HT-29 (cell line): ENCODE measurements at places on chromosomes 4 and X.
A peak's percentile ranks its signal among the peaks of the same experiment; 100 is the strongest.

GRCh38 chrX:134032441-134032840 is 47.0 kb upstream of the GPC3 start:
- no peak for DNase-seq

- DNase-seq: no peak
Measured at GRCh38 chr4:121991968-121992367, 40.1 kb upstream of the TRPC3 start.

DNA sequence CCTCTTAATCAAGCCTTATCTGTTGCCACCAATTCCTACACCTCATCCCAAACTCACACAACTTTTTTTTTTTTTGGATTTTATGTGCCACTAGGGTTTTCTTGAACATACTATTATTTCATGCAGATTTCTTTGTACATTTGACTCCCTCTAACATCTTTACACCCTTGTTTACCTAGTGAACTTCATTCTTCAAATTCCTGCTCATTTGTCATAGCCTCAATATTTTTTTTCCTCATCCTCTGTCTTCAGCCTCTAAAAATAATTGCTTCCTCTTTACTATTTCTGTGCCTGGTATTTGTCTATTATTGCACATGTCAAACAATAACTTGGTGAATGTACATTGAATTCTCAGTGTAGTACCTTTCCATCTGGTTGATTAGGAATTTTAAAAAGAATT is 22.0 kb downstream of the NBDY start:
- DNase-seq: no peak

DNA sequence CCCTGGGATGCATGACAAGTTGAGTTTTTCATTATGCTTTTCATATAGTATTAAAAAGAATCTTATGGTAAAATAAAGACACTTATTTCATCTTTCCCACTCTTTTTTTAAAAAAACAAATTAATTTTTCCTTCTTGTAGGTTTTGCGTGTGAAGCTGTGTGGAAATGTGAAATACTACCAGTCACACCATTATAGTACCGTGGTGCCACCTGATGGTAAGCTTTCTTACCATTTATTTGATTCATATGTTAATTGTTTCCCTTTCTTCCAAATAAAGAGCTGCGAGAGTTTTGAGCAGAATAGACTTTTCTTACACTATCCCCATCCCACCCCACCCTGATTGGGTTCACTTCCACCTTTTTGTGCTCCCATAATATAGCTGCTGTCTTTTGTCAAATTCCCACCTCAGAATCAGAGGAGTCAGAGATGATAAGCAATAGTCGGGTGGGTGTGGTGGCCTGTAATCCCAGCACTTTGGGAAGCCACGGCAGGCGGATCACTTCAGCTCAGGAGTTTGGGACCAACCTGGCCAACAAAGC is 44.3 kb downstream of the CASP6 start:
- DNase-seq: peak; percentile 13

DNA sequence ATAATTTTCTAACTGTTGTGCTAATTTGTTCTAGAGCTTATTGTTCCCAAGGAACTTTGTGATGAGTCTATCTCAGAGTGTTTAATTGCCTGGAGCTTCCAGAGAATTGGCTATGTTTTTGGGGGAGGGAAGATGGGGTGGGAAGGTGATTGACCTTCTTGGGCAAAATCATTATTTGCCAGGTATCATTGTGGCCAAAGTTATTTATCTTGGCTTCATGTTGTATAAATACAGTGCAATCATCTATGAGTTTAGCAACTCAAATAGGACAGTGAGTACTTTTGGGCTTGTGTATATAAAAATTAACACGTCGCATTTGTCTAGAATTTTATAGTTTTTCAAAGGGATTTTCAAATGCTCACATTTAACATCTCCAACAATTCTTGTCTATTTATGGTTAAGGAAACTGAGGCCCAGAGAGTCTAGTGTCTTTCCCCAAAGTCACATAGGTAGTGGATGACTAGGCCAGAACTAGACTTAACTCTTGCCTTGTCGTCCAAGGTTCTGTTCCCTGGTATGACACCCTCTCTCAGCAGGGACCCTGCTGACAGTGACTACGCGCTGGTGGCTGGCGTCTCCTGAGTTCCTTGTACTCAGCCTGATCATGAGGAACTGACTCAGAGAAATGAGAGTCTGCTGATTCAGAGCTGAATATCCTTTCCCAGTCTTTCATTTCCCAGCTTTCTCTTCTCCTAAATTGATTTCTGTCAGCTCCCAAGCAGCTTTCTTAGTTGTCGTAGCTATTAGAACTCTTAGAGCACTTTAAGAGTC is 27.7 kb downstream of the FNIP2 start:
- no peak for DNase-seq

- no peak for DNase-seq
Measured at GRCh38 chr4:53174823-53175222, 191.0 kb downstream of the SCFD2 start.

- no peak for DNase-seq
Measured at GRCh38 chrX:46165411-46165810, 379.8 kb downstream of the ZNF674 start.

- DNase-seq: no peak
Measured at GRCh38 chr4:109015413-109015810, 252.6 kb upstream of the ETNPPL start.

GRCh38 chrX:41716222-41716621 is 7.8 kb upstream of the GPR82 start:
- DNase-seq: no peak

DNA sequence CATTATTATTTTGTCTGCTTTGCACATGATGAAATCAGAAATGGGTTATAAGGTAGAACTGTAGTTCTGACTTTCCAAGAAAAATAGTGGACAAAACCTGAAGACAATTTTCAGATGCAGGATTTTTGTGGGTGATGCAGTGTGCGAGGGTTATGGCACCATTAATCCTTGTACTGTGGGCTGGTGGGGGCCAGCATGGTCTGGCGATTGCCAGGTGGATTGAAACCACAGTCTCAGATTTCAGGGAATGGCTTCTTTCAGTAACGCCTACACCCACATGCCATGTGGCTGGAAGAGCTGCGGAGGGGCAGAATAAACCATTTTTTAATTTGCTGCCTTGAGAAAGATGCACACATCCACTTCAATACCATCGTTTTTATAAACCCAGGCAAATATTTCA is 150.5 kb downstream of the ARSF start:
- no peak for DNase-seq

DNA sequence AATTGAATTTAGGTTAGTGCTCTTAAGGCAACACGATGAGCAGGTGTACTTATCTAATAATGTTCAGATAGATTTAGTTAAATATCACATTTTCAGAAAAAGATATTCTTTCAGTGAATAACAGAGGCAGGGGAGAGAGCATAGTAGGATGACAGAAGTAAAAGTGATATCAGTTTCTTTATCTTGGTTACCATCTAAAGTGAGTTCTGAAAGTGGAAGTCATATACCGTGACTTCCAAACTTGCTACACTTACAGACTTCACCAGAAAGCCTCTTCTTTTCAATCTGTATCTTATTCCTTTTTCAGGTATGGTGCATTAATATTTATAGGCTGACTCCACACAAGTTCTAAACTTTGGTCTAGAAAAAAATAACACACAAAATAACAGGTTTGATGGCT is 124.9 kb downstream of the POU4F2 start:
- no peak for DNase-seq

DNA sequence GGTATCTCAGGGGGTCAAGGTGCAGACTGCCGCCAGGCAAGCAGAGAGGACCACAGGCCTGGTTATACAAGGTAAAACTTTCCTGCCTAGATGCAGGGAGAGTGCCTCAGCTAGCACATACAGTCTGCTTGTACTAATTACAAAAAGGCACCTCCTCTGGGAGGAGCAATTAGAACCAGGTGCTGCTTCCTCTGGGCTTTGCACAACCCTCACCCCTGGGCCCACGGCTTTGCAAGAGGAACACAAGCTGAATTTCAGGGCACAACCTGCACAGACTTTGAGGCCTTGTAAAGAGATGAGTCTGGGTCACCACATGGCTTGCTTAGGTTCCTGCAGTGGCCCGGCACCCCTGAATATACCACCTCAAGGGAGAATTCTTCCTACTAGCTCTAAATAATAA is 9.2 kb upstream of the CITED1 start:
- DNase-seq: no peak

- DNase-seq: no peak
Measured at GRCh38 chr4:88757776-88758175, 60.1 kb upstream of the NAP1L5 start.

GRCh38 chr4:34066126-34066525 is 2178.2 kb downstream of the ARAP2 start:
- DNase-seq: no peak

DNA sequence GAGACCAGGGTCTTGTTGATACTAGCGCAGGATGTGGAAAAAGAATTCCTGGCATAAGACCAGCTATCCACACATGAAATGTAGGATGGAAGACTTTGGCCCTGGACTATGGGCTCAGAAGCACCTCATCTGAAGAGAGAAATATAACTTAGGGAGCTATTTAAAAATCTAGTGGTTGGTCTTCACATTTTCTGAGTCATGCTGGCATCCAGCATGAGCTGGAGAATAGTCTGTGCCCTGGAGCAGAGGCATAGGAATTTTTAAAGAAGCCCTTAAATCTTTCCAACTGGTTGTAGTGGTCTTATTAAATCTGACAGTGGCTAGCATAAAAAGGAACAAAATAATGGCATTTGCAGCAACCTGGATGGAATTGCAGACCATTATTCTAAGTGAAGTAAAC is 86.3 kb downstream of the SMARCA5 start:
- DNase-seq: no peak

- DNase-seq: no peak
Measured at GRCh38 chr4:108160741-108161352, 7.9 kb downstream of the LEF1 start.

DNA sequence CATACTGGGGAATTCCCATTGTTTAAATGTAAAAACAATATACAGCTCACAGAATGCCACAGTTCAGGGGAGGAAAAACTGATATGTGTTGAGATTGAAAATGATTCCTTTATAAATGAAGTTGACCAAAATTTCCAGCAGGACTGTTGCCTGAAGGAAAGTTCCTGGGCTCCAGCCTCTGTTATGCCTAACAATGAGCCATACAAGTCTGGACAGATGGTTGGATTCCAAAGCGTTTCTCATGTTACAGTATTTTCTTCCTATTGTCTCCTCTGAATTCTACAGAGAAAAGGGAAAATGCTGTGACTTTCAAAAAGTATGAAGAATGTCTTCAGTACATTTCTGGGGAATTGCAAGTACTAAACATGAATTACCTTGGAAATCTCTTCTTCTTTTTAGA is 73.3 kb downstream of the ALPK1 start:
- no peak for DNase-seq

DNA sequence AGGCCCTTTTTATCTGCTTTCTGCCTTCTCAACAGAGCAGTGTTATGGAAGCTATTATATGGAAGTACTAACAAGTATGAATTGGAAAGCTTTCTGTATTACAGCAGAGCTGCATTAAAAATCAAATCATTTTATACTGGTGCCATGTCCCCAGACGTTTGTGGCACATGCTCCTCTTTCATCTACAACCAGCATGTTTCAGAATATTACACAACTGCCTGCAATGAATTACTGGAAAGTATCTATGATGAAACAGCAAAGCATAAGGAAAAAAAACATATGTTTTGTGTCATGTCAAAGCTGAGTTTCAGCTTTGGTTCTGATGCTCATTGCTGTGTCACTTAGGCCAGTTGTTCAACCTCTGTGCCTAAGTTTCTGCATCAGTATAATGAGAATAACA is 576.8 kb downstream of the GBA3 start:
- DNase-seq: no peak

- DNase-seq: no peak
Measured at GRCh38 chrX:18596096-18596495, 75.8 kb downstream of the RS1 start.

- DNase-seq: no peak
Measured at GRCh38 chr4:176236946-176237345, 32.1 kb downstream of the ASB5 start.

GRCh38 chrX:154125391-154126040 is 18.5 kb upstream of the OPN1LW start:
- no peak for DNase-seq

DNA sequence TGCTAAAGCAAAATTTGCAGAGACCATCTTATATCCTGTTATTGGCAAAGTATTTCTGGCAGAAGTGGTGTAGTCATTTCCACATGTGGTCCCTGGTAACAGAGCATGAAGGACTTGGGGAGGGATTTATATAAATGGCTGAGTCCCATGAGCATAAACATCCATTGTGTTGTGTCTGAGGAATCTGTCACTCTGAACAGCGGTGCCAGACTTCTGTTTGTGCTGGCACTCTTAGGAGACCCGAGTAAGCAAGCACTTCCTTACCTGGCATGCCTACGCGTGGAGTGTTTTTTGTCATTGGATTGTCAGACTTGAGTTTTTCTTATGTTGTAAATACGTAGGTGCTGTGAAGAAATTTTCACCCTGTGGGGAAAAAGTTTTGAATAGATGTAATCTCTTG is 285.9 kb downstream of the ARHGAP10 start:
- DNase-seq: no peak

GRCh38 chrX:68433155-68433980 is at the start of gene OPHN1:
Gene OPHN1 (minus strand): TSS chrX:68433495. CDS start chrX:68433020, 475 bp downstream.
- DNase-seq: peak; percentile 89

GRCh38 chr4:175405961-175406360 is 406.1 kb downstream of the GPM6A start:
- no peak for DNase-seq

GRCh38 chrX:54157561-54157960 is 25.5 kb downstream of the FAM120C start:
- no peak for DNase-seq

DNA sequence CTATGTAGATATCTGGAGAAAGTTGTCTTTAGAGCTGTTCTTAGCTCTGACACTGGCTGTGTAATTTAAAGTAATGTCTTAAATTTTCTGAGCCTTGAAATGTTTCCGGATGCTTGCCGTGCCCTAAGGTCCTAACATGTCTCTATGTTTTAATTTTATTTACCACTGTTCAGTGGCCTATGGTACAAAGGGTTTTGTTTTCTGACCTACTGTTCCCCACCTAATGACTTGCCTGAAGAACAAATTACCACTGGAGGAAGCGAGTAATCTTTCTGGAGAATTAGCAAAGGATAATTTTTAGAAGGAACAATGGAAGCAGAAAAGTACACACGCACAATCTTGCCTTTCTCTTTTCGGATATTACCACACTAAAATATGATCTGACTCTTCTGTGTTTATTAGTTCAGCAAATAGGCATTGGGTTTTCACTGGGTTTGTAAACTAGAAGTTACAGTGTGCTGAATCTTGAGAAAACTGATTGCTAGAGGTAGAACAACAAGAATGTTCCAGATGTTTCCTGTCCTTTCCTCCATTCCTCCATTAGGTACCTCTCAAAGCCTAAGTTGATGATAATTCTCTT is 435.9 kb downstream of the PACRGL start:
- DNase-seq: no peak

- DNase-seq: no peak
Measured at GRCh38 chrX:153571534-153571908, 27.4 kb downstream of the CCNQ start.

- DNase-seq: no peak
Measured at GRCh38 chr4:183180096-183180495, 81.0 kb downstream of the WWC2 start.

GRCh38 chr4:24164054-24164693 is 274.3 kb upstream of the PPARGC1A start:
- DNase-seq: no peak

- no peak for DNase-seq
Measured at GRCh38 chrX:134933911-134934310, 56.9 kb upstream of the SMIM10 start.

GRCh38 chr4:76740866-76741662 is 156.9 kb downstream of the SOWAHB start:
- no peak for DNase-seq
